Heart left ventricle (tissue), 16 donors: ENCODE measurements at places on chromosomes 5 and 9.

DNA sequence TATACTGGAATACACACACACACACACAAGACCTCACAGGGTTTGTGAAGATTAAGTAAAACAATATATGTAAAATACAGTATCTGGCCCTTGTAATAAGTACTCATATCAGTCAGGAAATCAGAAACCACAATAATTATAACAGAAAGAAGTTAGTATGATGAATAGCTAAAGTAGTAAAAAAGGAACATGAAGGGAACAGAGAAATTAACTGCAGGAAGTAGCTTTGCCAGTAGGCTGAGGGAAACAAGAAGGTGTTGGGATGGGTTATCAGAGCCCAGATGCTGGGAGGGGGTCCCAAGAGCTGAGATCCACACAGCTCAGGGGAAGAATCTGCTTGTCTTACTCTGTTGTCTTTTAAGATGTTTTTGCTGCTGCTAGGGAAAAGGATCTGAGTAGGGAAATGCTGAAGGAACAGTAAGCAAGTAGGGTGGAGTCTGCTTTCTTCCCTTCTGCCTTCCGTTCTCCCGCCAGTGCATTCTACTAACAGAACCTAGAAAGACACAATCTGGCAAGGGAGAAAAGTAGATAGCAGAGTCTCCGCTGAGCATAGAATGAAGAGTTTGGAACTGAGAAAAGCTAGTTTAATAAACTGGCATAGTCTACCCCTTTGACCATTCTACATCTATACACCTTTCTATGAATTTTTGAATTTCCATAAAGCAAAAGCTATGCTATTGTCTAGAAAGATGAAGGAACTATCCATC, 55.3 kb upstream of the ALDH1A1 start:
- H3K4me3 ChIP-seq: no peak overlapping the region
- no peak overlapping the region for H3K27ac ChIP-seq
- no peak for DNase-seq
- H3K36me3 ChIP-seq: no peaks in the 10 kb centered on the region
- H3K4me1 ChIP-seq: no peaks in the 10 kb centered on the region
- no peaks in the 10 kb centered on the region for H3K27me3 ChIP-seq

DNA sequence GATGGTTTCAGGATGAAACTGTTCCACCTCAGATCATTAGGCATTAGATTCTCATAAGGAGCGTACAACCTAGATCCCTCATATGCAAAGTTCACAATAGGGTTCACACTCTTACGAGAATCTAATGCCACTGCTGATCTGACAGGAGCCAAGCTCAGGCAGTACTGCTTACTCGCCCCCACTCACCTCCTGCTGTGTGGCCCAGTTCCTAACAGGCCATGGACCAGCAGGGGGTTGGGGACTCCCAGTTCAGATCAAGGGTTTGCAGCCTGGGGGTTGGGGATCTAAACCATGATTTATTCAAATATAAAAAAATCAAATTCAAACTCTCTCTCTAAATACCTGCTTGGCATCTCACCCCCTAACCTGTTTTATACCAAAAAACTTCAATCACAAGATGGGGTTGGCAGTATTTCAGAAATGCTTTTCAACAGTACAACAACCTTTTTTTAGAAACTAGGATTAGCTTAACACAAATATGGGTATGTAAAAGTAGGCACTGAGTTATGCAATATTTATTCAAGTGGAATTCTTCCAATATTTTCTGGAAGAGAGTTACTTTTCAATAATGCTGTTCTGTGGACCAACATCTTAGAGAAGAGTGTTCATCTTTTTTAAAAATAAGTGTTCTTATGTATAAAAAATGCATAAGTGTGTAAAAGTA, 30.1 kb upstream of the SLC12A2 start:
- H3K4me3 ChIP-seq: no peak overlapping the region
- H3K27ac ChIP-seq: no peak overlapping the region
- DNase-seq: no peak
- no peaks in the 10 kb centered on the region for H3K27me3 ChIP-seq
- peaks cover 16% of the 10 kb centered on the region for H3K36me3 ChIP-seq

DNA sequence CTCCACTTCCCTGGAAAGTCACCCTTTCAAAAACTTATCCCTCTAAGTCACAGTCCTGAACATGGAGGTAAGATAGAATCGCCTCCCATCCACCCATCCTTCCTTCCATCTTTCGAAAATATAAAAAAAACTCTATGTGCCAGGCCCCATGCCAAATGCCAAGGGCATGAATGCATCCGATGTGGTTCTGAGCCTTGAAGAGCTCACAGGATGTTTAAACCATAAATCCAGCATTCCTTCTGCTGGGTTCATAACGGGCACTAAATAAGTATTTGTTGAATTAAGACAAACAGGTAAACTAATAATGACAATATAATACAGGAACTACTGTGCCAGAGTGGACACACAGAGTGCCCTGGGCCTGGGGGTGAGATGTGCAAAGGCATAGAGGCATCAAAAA, 147.3 kb downstream of the TTLL11 start:
- H3K4me1 ChIP-seq: no peaks in the 10 kb centered on the region
- no peak overlapping the region for H3K4me3 ChIP-seq
- H3K27ac ChIP-seq: no peak overlapping the region

- no peaks in the 10 kb centered on the region for H3K36me3 ChIP-seq
- no peak overlapping the region for H3K4me3 ChIP-seq
- no peaks in the 10 kb centered on the region for H3K4me1 ChIP-seq
- H3K27ac ChIP-seq: no peak overlapping the region
- DNase-seq: no peak
- H3K27me3 ChIP-seq: no peaks in the 10 kb centered on the region
Observed at GRCh38 chr5:168427224-168427623, 59.0 kb upstream of the RARS1 start.

GRCh38 chr9:87882627-87883026, at the start of gene SPATA31E1:
Gene SPATA31E1 (plus strand): TSS chr9:87882877. CDS start chr9:87882892, 15 bp downstream.
- H3K27ac ChIP-seq: no peak within 1 kb of the TSS
- DNase-seq: no peak
- H3K36me3 ChIP-seq: no peaks in the 10 kb centered on the region
- no peaks in the 10 kb centered on the region for H3K4me1 ChIP-seq
- H3K27me3 ChIP-seq: no peaks in the 10 kb centered on the region

GRCh38 chr5:172004824-172005237, 1.6 kb downstream of the FBXW11 start:
- no peaks in the 10 kb centered on the region for H3K36me3 ChIP-seq
- H3K4me3 ChIP-seq: peak overlapping the region; percentile 90
- H3K4me1 ChIP-seq: peaks cover 75% of the 10 kb centered on the region
- no peak for DNase-seq
- H3K27ac ChIP-seq: peak overlapping the region; percentile 96
- H3K27me3 ChIP-seq: no peaks in the 10 kb centered on the region

GRCh38 chr5:57989378-57989777, 470.5 kb downstream of the PLK2 start:
- H3K4me3 ChIP-seq: no peak overlapping the region
- no peak overlapping the region for H3K27ac ChIP-seq
- H3K36me3 ChIP-seq: no peaks in the 10 kb centered on the region
- DNase-seq: no peak

DNA sequence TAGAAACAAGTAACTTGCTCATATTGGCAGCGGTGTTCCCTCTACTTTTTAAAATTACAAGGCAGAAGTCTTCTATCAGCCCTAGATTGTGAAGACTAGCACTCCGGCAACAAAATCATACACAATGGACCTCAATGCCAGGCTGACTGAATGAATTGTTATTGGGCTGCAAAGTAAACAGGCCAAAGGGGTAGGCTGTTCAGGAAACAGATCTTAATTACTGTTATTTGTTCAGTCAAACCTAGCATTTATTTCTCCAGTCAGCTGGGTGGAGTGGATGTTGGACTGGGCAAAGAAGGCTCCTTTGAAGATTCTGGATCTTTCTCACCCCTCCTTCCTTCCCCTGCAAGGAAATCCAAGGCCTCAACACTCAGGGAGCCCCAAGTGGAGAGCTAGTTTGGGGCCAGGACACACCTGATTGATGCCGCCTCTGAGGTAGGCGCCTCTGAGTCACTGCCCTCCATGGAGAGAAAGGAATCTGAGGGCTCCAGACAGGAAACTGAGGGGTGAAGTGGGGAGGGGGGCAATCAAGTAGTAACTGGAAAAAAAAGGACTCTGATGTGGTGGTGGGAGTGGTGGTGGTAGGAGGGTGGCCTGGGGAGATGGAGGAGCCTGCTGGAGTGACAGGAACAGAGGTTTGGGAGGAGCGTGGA, 35.5 kb downstream of the SERINC5 start:
- no peaks in the 10 kb centered on the region for H3K36me3 ChIP-seq
- peaks cover 39% of the 10 kb centered on the region for H3K4me1 ChIP-seq
- H3K27me3 ChIP-seq: no peaks in the 10 kb centered on the region
- no peak overlapping the region for H3K4me3 ChIP-seq
- no peak for DNase-seq
- no peak overlapping the region for H3K27ac ChIP-seq

- no peak overlapping the region for H3K27ac ChIP-seq
- DNase-seq: no peak
- H3K36me3 ChIP-seq: no peaks in the 10 kb centered on the region
- H3K27me3 ChIP-seq: no peaks in the 10 kb centered on the region
Observed at GRCh38 chr9:78903581-78903980, 606.7 kb downstream of the PSAT1 start.

DNA sequence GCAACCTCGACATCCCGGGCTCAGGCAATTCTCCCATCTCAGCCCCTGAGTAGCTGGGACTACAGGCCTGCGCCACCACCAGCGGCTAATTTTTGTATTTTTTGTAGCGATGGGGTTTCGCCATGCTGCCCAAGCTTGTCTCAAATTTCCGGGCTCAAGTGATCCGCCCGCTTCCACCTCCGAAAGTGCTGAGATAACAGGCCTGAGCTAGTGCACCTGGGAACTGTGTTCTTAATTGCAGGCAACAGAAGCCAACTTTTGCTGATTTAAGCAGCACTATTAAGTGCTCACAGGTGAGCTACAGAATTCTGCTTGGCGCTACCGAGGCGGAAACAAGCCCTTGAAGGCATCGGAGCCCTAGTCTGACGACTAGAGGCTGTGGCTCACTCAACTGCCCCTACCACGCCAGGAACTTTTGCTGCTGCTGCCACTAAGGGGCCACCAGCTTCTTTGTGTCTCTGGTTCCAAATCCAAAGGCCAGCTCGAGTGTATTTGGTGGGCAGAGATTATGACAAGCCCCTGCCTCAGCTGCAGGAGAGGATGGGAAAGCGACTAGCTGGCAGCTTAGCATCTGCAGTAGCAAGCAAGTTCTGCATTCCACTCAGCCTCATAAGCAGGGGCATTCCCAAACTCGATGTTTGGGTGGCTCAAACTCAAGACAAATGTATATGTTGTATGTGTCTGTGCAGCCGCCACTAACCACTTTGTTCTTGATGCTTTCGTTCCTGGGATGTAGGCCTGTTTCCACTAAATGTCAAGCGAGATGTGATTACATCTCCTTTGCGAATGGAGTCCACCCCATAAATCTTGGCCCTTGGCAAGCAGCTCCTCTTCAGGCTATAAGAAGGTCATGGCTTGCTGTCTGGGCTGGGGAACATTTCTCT, 10.6 kb upstream of the HMCN2 start:
- no peaks in the 10 kb centered on the region for H3K36me3 ChIP-seq
- no peak for DNase-seq
- H3K4me3 ChIP-seq: no peak overlapping the region
- no peaks in the 10 kb centered on the region for H3K27me3 ChIP-seq
- no peaks in the 10 kb centered on the region for H3K4me1 ChIP-seq

DNA sequence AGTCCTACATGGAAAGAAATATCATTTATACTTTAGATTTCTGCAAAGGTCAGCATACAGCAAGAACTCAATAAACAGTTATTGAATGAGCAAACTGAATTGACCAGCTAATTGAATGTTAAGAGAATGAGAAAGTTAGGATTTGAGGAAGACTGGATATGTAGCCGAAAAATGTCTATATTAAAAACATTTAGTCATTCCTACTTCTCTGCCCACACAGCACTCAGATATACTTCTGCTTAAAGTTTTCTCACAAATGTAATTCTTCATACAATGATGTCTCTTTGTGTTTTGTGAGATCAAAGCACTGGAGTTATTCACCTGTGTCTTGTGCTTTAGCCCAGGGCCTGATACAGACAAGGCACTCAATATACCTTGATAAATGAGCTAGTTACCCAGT, 188.6 kb downstream of the PARP8 start:
- H3K27ac ChIP-seq: no peak overlapping the region
- no peaks in the 10 kb centered on the region for H3K4me1 ChIP-seq
- no peaks in the 10 kb centered on the region for H3K36me3 ChIP-seq
- no peak overlapping the region for H3K4me3 ChIP-seq
- DNase-seq: no peak

- no peak for DNase-seq
- H3K4me1 ChIP-seq: no peaks in the 10 kb centered on the region
- H3K27me3 ChIP-seq: peaks cover 7% of the 10 kb centered on the region
- H3K4me3 ChIP-seq: no peak overlapping the region
- no peak overlapping the region for H3K27ac ChIP-seq
Observed at GRCh38 chr9:84971571-84971970, 302.0 kb downstream of the NTRK2 start.

GRCh38 chr9:118281772-118282171, 577.6 kb downstream of the TLR4 start:
- H3K4me1 ChIP-seq: no peaks in the 10 kb centered on the region
- no peak for DNase-seq
- no peaks in the 10 kb centered on the region for H3K36me3 ChIP-seq
- H3K27ac ChIP-seq: no peak overlapping the region
- H3K4me3 ChIP-seq: no peak overlapping the region

DNA sequence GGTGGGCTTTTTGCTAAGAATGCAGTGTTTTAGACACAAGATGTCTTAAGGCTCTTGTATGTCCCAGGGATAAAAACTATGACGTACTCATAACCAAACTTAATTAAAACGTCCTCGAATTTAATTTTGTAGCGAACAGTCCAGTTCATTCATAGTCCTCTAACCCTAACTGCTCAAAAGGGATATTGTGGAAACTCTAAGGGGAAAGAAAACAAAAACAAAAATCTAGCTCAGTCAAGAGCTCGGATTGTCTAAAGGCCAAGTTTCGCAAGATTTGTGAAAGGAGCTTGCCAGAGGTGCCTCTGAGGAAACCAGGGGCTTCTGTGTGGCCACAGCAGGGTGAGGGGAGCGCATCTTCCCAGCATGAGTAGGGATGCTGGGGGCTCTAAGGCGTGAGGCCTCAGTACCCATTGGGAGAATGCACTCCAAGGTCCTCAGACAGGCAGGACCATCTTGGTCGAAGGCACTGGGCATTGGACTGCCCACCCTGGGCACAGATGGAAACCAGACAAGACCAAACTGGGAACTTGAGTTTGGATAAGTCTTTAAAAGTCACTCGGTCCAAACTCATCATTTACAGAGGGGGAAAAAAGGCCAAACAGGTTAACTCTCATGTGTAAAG, 71.8 kb downstream of the PRRT1B start:
- H3K36me3 ChIP-seq: peaks cover 33% of the 10 kb centered on the region
- H3K4me1 ChIP-seq: peaks cover 29% of the 10 kb centered on the region
- H3K4me3 ChIP-seq: no peak overlapping the region
- H3K27me3 ChIP-seq: no peaks in the 10 kb centered on the region

GRCh38 chr5:149152317-149152746, 11.0 kb downstream of the ABLIM3 start:
- no peak overlapping the region for H3K4me3 ChIP-seq
- no peaks in the 10 kb centered on the region for H3K27me3 ChIP-seq
- H3K27ac ChIP-seq: peak overlapping the region; percentile 83
- no peaks in the 10 kb centered on the region for H3K36me3 ChIP-seq
- DNase-seq: no peak

GRCh38 chr9:120490888-120491595, 88.9 kb downstream of the CDK5RAP2 start:
- H3K27me3 ChIP-seq: no peaks in the 10 kb centered on the region
- no peaks in the 10 kb centered on the region for H3K4me1 ChIP-seq
- no peak overlapping the region for H3K27ac ChIP-seq
- DNase-seq: no peak
- no peak overlapping the region for H3K4me3 ChIP-seq
